ENCODE measurements at places on chromosomes 7 and 10.

DNA sequence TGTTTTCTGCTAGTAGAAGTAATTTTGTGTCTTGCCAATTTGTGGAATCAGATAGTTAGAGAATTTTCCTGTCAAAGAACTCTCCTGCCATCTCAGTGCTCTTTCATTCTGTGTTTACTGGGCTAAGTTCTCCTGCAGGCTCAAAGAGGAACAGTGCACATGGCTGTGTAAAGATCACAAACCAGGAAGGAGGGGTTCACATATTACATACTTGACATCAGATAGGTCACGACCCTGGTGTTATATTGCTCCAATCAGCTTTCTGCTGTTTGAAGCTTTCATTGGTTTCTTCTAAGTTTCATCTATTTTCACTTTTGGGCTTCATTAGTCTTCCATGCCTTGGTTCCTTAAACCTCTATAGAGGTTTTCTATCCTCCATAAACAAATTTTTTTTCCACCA is 13.5 kb upstream of the ELMO1 start:
- no peak for DNase-seq
- H3K36me3 ChIP-seq: no peaks in the 10 kb centered on the region
- no peak overlapping the region for H3K4me3 ChIP-seq
- no peaks in the 10 kb centered on the region for H3K27me3 ChIP-seq

GRCh38 chr10:22713853-22714478 is 412 bp downstream of the PIP4K2A start:
- H3K27me3 ChIP-seq: peaks cover 9% of the 10 kb centered on the region
- H3K4me3 ChIP-seq: peak overlapping the region; percentile 89
- peaks cover 35% of the 10 kb centered on the region for H3K4me1 ChIP-seq

GRCh38 chr7:24756545-24757352 is 515 bp downstream of the GSDME start:
- peaks cover 6% of the 10 kb centered on the region for H3K4me1 ChIP-seq
- H3K36me3 ChIP-seq: no peaks in the 10 kb centered on the region
- peaks cover 8% of the 10 kb centered on the region for H3K27me3 ChIP-seq
- peak overlapping the region; percentile 91 for H3K4me3 ChIP-seq
- peak; percentile 45 for DNase-seq

- peaks cover 57% of the 10 kb centered on the region for H3K4me1 ChIP-seq
- H3K27ac ChIP-seq: no peak overlapping the region
- H3K36me3 ChIP-seq: peaks cover 64% of the 10 kb centered on the region
- H3K4me3 ChIP-seq: peak overlapping the region; percentile 60
Measured at GRCh38 chr10:128056303-128057050, 69.7 kb downstream of the MKI67 start.

GRCh38 chr10:12600652-12601051 is 251.3 kb downstream of the CAMK1D start:
- no peaks in the 10 kb centered on the region for H3K36me3 ChIP-seq
- H3K4me3 ChIP-seq: no peak overlapping the region
- H3K4me1 ChIP-seq: no peaks in the 10 kb centered on the region
- H3K27ac ChIP-seq: no peak overlapping the region

DNA sequence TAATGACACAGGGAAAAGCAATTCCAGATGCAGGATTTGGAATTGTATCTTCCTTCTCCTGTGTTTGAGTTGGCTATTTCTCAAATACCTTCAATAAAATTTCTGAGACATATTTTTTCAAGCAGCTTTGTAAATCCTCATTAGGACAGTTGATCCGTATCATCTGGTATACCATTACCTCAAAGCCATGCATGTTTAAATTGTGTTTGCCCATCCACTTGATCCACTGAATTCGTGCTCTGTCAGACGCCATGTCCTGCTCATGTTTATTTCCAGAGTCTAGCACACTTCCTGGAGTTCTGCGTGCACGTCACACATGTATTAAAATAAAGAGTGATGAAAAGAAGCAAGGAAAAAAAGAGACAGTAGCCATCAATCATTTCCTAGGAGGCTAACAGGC is 141.8 kb upstream of the CDC14C start:
- H3K27ac ChIP-seq: no peak overlapping the region
- no peak for DNase-seq
- no peaks in the 10 kb centered on the region for H3K4me1 ChIP-seq
- H3K27me3 ChIP-seq: peaks cover 2% of the 10 kb centered on the region

DNA sequence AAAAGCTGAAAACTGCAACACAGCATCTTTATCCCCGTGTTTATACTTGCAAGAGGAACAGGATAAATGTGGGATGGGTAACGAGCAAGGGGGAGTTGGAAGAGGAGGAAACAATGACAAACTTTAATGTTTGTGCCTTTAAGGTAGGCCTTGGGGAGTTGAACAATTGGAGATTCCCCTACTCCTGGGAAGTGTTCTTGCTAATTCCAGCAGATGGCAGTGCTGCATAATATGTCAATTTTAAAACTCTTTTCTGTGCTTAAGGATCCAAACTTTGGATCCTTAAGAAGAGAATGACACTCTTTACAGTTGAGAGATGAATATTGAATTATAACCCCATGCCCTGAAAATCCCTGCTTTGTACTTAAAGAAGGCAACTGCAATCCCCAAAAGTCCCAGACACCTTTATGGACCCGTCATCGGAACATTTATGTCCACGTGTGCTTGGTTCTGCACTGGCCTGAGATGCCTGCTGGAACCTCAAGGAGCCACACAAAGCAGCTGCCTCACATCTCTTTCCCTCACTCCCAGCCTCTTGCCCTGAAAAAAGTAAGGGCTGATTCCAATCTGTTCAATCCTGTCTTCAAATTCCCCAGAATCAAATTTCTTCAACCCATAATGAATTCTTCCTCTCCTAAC is 12.0 kb downstream of the IFIT5 start:
- H3K4me1 ChIP-seq: peaks cover 3% of the 10 kb centered on the region
- peak; percentile 12 for DNase-seq
- H3K4me3 ChIP-seq: no peak overlapping the region
- H3K27me3 ChIP-seq: no peaks in the 10 kb centered on the region

GRCh38 chr10:28677888-28678686 is 766 bp downstream of the BAMBI start:
- H3K36me3 ChIP-seq: peaks cover 12% of the 10 kb centered on the region
- H3K27me3 ChIP-seq: peaks cover 6% of the 10 kb centered on the region
- peaks cover 36% of the 10 kb centered on the region for H3K4me1 ChIP-seq
- peak overlapping the region; percentile 87 for H3K27ac ChIP-seq
- DNase-seq: peak; percentile 56

DNA sequence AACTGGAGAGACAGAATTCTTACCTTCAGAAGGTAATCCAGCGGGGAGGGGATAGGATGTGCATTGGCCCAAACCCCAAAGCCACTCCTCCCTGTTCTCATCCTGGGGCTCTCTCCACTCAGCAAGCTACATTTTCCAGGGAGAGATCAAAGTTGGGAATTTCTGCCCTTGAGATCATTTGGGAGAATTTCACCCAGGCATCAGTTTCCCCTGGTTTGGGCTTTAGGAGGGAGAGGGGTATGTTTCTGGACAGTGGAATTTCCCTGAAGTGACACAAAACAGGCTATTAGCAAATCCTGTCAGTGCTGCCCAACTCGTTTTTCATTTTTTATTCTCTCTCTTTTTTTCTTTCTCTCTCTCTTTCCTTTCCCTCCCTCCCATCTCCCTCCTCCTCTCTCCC is 35.7 kb downstream of the CYP17A1 start:
- peak overlapping the region; percentile 93 for H3K27ac ChIP-seq
- H3K36me3 ChIP-seq: peaks cover 26% of the 10 kb centered on the region
- no peak overlapping the region for H3K4me3 ChIP-seq
- peaks cover 41% of the 10 kb centered on the region for H3K4me1 ChIP-seq
- H3K27me3 ChIP-seq: peaks cover 3% of the 10 kb centered on the region

GRCh38 chr7:115085421-115085820 is 163.5 kb downstream of the MDFIC start:
- peaks cover 13% of the 10 kb centered on the region for H3K4me1 ChIP-seq
- H3K27me3 ChIP-seq: peaks cover 1% of the 10 kb centered on the region
- H3K36me3 ChIP-seq: no peaks in the 10 kb centered on the region
- no peak overlapping the region for H3K4me3 ChIP-seq
- no peak for DNase-seq

- H3K4me1 ChIP-seq: no peaks in the 10 kb centered on the region
- no peak overlapping the region for H3K4me3 ChIP-seq
- no peak for DNase-seq
Measured at GRCh38 chr10:26336979-26337378, 101.2 kb upstream of the APBB1IP start.

DNA sequence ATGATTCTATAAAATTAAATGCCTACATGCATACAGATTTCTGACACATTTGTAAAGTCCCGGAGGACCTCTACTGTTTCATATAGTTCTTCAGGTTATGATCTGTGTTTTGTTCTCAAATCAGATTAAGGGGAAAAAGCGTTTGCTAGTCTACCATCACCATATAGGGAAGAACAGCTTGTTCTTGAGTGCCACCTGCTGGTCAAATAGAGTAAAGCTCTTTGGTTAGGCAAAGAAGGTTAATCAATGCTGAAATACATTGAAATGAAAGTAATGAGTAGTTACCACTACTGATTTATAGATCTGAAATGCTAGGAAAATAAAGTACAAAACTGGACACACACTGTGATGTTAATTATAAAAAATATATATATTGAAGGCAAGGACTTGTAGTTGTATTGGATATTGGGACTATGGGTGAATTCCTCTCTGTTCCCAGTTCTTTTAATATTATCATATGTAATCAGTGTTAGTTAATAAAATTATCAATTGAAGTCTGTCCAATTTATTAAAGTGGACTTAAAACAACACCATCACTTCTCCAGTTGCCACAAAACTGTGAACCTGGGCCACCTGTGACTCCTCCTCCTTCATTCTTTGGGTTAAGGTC is 72.6 kb upstream of the PDLIM1 start:
- H3K27me3 ChIP-seq: peaks cover 11% of the 10 kb centered on the region
- DNase-seq: peak; percentile 54
- peaks cover 16% of the 10 kb centered on the region for H3K4me1 ChIP-seq
- H3K27ac ChIP-seq: no peak overlapping the region

GRCh38 chr7:69237541-69237940 is 360.7 kb upstream of the AUTS2 start:
- DNase-seq: no peak
- H3K4me1 ChIP-seq: peaks cover 5% of the 10 kb centered on the region

GRCh38 chr10:103852856-103853255 is 2.5 kb downstream of the SH3PXD2A start:
- H3K36me3 ChIP-seq: peaks cover 14% of the 10 kb centered on the region
- peaks cover 16% of the 10 kb centered on the region for H3K27me3 ChIP-seq
- peak overlapping the region; percentile 98 for H3K4me3 ChIP-seq
- peak overlapping the region; percentile 82 for H3K27ac ChIP-seq

DNA sequence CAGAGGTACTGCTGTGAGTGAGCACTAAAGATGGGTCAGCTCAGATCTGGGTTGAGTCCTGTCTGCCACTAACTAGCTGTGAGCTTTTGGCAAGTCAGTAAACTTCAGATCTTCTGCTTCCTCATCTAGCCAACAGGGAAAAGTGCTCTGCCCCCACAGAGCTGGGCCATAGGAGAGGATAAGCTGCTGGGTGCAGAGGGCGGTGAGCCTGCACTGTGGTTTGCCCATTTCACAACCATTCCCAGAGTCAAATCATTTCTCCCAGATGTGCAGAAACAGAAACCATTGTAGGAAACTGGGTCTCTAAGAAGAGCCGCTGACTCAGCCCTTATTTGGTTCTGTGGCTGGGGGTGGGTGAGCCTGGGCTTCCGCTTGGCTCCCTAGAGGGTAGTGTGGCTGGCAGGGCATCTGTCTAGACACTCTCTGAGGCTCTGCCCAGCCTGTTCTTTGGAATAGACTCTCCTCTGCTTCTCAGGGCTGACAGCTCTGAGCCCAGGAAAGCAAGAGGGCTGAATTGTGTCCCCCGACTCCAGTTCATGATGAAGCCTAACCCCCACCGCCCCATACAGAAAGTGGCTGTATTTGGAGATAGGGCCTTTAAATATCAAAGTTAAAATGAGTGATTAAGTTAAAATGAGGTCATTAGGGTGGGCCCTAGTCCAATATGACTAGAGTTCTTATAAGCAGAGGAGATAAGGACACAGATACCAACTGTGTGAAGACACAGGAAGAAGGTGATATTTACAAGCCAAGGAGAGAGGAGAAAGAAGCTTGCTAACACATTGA is 29.5 kb upstream of the ARHGAP22 start:
- no peaks in the 10 kb centered on the region for H3K36me3 ChIP-seq
- DNase-seq: no peak
- no peak overlapping the region for H3K4me3 ChIP-seq

GRCh38 chr7:105304040-105304895 is 84.5 kb downstream of the SRPK2 start:
- no peak overlapping the region for H3K27ac ChIP-seq
- DNase-seq: no peak
- H3K27me3 ChIP-seq: no peaks in the 10 kb centered on the region
- H3K36me3 ChIP-seq: peaks cover 5% of the 10 kb centered on the region
- peaks cover 4% of the 10 kb centered on the region for H3K4me1 ChIP-seq
- H3K4me3 ChIP-seq: no peak overlapping the region

DNA sequence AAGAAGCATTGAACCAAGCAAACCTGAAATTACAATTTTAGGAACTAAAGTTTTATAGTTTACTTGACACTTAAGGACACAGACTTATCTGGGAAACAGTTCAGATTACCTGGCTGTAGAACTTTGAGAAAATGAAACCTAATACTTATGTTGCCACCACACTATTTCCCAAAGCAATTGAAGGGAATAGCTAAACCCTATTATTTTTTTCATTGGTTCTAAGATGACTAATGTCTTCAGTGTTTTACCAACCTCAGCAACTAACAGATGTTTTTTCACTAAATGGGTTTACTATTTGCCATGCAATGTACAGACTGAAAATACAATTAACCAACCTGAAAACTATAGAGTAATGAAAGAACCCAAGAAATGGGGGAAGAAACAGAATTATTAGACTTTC is 689.6 kb downstream of the SORCS1 start:
- no peak overlapping the region for H3K4me3 ChIP-seq
- no peaks in the 10 kb centered on the region for H3K4me1 ChIP-seq
- no peaks in the 10 kb centered on the region for H3K27me3 ChIP-seq

- DNase-seq: no peak
- H3K36me3 ChIP-seq: no peaks in the 10 kb centered on the region
- no peaks in the 10 kb centered on the region for H3K27me3 ChIP-seq
- no peak overlapping the region for H3K4me3 ChIP-seq
- no peaks in the 10 kb centered on the region for H3K4me1 ChIP-seq
Measured at GRCh38 chr7:115066050-115066449, 144.2 kb downstream of the MDFIC start.

GRCh38 chr7:33050535-33051318 is 11.8 kb downstream of the NT5C3A start:
- no peaks in the 10 kb centered on the region for H3K27me3 ChIP-seq
- DNase-seq: peak; percentile 32
- H3K27ac ChIP-seq: peak overlapping the region; percentile 17

DNA sequence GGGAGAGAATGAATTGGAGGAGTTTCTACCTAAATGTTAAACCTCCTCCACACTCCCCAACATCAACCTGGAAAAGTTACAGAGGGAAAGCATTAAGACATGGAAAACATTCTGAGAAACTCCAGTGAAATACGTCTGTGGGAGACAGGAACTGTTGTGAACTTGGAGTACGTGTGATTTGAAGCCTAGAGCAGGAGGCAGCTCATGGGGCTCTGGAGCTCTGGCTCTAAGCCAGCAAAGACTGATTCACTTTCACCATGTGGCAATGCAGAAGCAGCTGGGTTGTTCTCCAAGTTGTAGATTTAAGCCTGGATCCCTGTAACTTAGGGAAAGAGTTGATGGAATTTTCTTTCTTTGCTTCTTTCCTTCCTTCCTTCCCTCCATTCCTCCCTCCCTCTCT is 503.2 kb downstream of the NRG3 start:
- H3K4me3 ChIP-seq: no peak overlapping the region
- H3K36me3 ChIP-seq: no peaks in the 10 kb centered on the region
- H3K27me3 ChIP-seq: no peaks in the 10 kb centered on the region
- H3K4me1 ChIP-seq: peaks cover 10% of the 10 kb centered on the region
- no peak overlapping the region for H3K27ac ChIP-seq
- DNase-seq: no peak

GRCh38 chr10:122049076-122049475 is 60.1 kb downstream of the TACC2 start:
- H3K27ac ChIP-seq: no peak overlapping the region
- H3K4me1 ChIP-seq: peaks cover under 1% of the 10 kb centered on the region
- no peaks in the 10 kb centered on the region for H3K36me3 ChIP-seq
- no peak for DNase-seq
- no peaks in the 10 kb centered on the region for H3K27me3 ChIP-seq

All from endothelial cell (in vitro differentiated cells).